ENCODE measurements at places on chromosomes 4 and X. TPM values are rescaled to one million over a fixed set of nuclear protein-coding genes. Genes with fewer than 3 reads are reported as not detected.
A peak's percentile ranks its signal among the peaks of the same experiment; 100 is the strongest.

EVC gene
- 24.0 TPM for total RNA-seq

GABRE gene
- total RNA-seq, result 1.8 TPM

RASSF6 gene
- total RNA-seq, result 0.07 TPM

MAGEA10 gene
- total RNA-seq, result not detected

SUPT20HL2 gene
- total RNA-seq, result not detected

- peak; percentile 66 for DNase-seq
These were observed 247.1 kb upstream of the ETNPPL start for GRCh38 chr4:109009909-109010308.

GRCh38 chr4:5553801-5554200 lies 154.6 kb downstream of the EVC2 start:
- no peak for DNase-seq
